Tibial artery (tissue), 4 donors: ENCODE measurements at places on chromosomes 13 and 19.

- no peaks in the 10 kb centered on the region for H3K36me3 ChIP-seq
- no peak for DNase-seq
- no peak overlapping the region for H3K27ac ChIP-seq
- no peak overlapping the region for H3K4me3 ChIP-seq
These were observed 258.6 kb upstream of the DACH1 start for GRCh38 chr13:72125561-72125960.

DNA sequence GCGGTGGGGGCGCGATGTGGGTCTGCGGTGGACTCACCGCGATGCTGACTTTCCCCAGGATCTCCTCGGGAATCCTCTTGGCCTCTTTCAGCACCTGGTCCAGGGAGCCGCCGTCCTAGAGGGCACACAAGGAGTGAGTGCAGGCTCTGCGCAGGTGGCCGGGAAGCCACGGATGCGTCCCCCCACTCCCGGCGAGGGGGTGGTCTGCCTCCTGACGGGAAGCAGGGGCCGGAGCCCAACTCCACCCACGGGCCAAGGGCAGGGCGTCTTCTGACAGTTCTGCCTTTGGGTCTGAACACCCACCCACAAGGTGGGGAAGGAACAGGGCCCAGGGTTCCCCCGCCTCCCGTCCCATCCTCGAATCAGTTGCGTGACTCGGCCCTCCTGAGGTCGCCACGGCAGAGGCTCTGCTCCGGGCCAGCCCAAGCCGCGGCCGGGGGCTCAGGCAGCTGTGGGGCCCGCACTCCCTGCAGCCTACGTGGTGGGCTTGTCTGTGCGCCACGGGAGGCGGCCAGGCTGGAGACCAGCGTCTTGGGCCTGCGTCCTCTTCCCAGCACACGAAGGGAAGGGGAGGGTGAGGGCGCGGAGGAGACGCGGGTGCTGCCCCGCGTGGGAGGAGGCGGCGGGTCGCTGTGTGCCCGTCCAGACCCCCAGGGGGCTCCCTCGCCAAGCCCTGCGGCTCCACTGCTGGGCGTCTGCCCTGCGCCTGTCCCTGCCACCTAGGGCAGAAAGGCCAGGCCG is 21.4 kb downstream of the MAP2K2 start:
- peaks cover 93% of the 10 kb centered on the region for H3K36me3 ChIP-seq
- H3K4me3 ChIP-seq: no peak overlapping the region

- H3K27ac ChIP-seq: no peak overlapping the region
- no peaks in the 10 kb centered on the region for H3K36me3 ChIP-seq
- no peaks in the 10 kb centered on the region for H3K27me3 ChIP-seq
- DNase-seq: no peak
- H3K4me1 ChIP-seq: peaks cover 32% of the 10 kb centered on the region
These were observed 44.3 kb downstream of the BBC3 start for GRCh38 chr19:47186446-47187334.

DNA sequence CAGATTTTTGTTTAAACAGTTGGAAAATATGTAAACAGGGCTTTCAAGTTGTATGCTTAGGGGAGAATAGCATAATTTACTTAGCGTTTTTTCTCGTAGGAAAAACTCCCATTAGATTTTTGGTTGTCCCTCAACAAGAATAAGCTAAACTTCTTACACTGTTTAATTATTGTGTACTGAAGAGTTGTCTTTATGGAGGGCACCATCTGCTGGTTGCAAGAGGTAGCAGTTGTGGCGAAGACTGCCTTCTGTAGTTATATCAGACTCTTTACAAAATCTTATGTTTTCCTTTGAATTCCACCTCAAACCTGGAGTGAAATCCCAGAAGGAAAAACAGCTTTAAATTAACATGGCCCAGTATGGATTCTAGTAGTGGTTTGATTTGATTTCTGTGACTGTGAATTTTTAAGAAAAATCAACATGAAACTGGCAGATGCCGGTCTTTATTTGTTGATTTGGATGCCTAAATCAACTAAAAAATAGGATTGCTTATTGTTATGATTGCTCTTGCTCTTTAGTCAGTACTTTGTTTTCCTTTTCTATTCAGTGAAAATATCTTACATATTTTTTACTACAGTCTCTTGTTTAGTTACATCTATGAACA is 53.4 kb downstream of the PDS5B start:
- DNase-seq: peak; percentile 65
- H3K4me1 ChIP-seq: no peaks in the 10 kb centered on the region
- no peak overlapping the region for H3K4me3 ChIP-seq
- no peak overlapping the region for H3K27ac ChIP-seq
- no peaks in the 10 kb centered on the region for H3K36me3 ChIP-seq
- no peaks in the 10 kb centered on the region for H3K27me3 ChIP-seq

DNA sequence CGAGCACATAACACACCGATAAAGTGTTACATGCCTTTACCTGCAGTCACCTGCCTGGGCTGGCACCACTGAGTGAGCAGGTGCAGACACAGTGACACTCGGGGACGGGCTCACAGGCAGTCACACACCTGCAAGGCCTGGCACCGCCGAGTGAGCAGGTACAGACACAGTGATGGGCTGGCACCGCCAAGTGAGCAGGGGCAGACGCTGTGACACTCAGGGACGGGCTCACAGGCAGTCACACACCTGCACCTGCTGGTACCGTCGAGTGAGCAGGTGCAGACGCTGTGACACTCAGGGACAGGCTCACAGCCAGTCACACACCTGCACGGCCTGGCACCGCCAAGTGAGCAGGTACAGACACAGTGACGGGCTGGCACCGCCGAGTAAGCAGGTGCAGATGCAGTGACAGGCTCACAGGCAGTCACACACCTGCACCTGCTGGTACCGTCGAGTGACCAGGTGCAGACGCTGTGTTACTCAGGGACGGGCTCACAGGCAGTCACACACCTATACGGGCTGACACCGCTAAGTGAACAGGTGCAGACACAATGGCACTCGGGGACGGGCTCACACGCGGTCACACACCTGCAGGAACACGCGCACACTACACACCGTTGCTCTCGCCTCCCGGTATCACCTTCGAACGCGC is 470 bp downstream of the ZNF835 start:
- no peaks in the 10 kb centered on the region for H3K36me3 ChIP-seq
- peak overlapping the region; percentile 67 for H3K27ac ChIP-seq
- H3K4me1 ChIP-seq: peaks cover 10% of the 10 kb centered on the region
- DNase-seq: no peak

- DNase-seq: no peak
- H3K4me1 ChIP-seq: no peaks in the 10 kb centered on the region
- H3K27me3 ChIP-seq: no peaks in the 10 kb centered on the region
- no peak overlapping the region for H3K4me3 ChIP-seq
These were observed 301.7 kb downstream of the NDFIP2 start for GRCh38 chr13:79782541-79783205.

- DNase-seq: no peak
- no peak overlapping the region for H3K4me3 ChIP-seq
- peaks cover 33% of the 10 kb centered on the region for H3K4me1 ChIP-seq
- H3K27ac ChIP-seq: no peak overlapping the region
- H3K27me3 ChIP-seq: no peaks in the 10 kb centered on the region
These were observed 55.2 kb downstream of the ELF1 start for GRCh38 chr13:40963927-40964326.

- H3K27me3 ChIP-seq: no peaks in the 10 kb centered on the region
- H3K4me1 ChIP-seq: peaks cover 2% of the 10 kb centered on the region
- H3K27ac ChIP-seq: no peak overlapping the region
- peaks cover 30% of the 10 kb centered on the region for H3K36me3 ChIP-seq
These were observed 6.6 kb downstream of the ZSCAN18 start for GRCh38 chr19:58091251-58091995.

GRCh38 chr13:22114630-22115311 is 443.9 kb downstream of the FGF9 start:
- H3K36me3 ChIP-seq: no peaks in the 10 kb centered on the region
- no peak for DNase-seq
- no peak overlapping the region for H3K27ac ChIP-seq
- no peaks in the 10 kb centered on the region for H3K27me3 ChIP-seq
- H3K4me1 ChIP-seq: peaks cover 13% of the 10 kb centered on the region
- no peak overlapping the region for H3K4me3 ChIP-seq

DNA sequence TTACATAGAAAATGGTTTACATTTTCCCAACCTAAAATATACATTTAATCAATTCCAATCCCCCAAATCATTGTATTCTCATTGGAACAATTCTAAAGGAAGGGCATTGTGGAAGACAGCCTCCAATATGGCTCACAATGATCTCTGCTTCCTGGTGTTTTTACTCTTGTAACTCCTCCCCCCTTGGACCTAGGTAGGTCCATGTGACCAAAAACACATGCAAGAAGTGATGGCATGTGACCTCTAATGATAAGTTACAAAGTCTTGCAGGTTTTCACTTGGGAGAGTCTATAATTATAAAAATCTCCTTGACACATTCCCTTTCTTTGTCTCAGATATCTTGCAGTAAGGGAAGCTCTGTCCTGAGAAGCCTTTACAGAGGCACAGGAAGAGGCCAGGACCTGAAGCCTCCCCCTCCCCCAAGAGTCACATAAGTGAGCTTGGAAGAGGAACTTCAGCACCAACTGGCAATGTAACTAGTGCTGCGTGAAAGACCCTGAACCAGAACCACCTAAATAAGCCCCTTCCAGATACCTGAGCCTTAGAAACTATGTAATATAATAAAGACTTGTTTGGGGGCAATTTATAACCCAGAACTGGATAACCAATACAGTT is 816.2 kb upstream of the ATXN8OS start:
- H3K4me1 ChIP-seq: no peaks in the 10 kb centered on the region
- H3K36me3 ChIP-seq: no peaks in the 10 kb centered on the region
- no peak overlapping the region for H3K27ac ChIP-seq

DNA sequence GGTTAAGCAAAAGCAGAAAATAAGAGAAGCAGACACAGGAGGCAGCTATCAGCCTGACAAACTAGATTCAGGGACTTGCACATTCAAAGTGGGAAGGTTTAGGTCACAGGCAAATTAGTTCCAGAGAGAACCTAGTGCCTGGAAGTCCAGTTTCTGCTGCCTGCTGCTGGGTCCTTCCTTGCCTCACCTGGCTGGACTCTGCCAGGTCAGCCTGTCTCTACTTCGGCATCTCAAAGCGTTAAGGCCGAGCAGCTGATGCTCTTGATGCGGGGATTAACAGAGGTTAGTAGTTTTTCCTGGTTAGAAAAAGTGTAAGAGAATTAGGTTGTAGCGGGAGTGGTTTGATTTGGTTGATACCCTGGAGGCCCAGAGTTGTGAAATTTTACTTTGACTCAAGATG is 52.0 kb downstream of the KLF5 start:
- no peaks in the 10 kb centered on the region for H3K36me3 ChIP-seq
- no peaks in the 10 kb centered on the region for H3K4me1 ChIP-seq
- no peak overlapping the region for H3K27ac ChIP-seq
- no peak for DNase-seq
- no peak overlapping the region for H3K4me3 ChIP-seq

DNA sequence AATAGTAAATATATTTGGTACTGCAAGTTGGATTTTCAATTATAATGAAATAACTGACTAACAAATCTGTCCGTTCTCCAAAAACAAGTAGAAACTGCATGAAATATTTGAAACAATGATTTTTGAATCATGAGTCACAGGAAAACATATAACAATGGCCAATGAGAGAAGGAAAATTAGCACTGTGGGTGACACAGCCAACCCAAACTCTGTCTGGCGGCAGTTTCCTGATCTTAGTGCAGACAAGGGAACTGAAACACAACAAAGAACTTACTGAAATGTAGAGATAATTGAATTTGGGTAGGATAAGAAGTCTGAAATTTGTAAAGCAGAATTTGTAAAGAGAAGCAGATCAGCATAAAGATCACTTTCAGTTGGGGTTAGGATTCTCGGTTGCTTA is 2743.3 kb upstream of the PCDH20 start:
- H3K27ac ChIP-seq: no peak overlapping the region
- no peak overlapping the region for H3K4me3 ChIP-seq
- H3K4me1 ChIP-seq: no peaks in the 10 kb centered on the region
- H3K27me3 ChIP-seq: no peaks in the 10 kb centered on the region

DNA sequence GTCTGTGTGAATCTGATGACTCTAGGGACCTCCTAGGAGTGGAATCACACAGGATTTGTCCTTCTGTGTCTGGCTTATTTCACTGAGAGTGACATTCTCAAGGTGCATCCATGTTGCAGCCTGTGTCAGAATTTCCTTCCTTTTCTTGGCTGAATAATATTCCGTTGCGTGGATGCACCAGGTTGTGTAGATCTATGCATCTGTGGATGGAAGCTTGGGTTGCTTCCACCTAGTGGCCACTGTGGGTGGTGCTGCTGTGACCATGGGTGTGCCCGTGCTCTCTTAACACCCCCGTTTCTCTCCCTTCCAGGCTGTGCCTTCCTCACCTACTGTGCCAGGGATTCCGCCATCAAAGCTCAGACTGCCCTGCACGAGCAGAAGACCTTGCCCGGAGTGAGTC is 26.2 kb downstream of the CELF5 start:
- H3K4me3 ChIP-seq: no peak overlapping the region
- H3K4me1 ChIP-seq: no peaks in the 10 kb centered on the region
- no peak overlapping the region for H3K27ac ChIP-seq
- H3K36me3 ChIP-seq: no peaks in the 10 kb centered on the region
- peaks cover 64% of the 10 kb centered on the region for H3K27me3 ChIP-seq

DNA sequence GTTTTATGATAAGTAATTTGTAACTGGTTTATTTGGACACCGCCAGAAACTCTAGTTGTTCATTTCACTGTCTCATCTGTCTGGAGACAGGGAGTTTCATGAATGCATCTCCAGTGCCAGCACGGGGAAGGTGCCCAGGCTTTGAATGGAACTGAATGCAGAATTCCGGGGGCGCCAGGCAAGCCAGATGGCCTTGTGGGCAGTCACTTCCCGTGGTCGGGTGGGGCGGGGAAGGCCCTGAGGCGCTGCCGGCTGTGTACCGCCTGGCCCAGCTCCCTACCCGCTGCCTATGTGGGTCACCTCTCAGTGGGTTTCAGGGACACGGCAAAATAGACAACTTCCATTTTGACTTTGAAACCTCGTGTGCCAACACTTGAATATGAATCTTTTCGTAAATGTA is 28.8 kb upstream of the MCF2L start:
- no peak for DNase-seq
- peaks cover 37% of the 10 kb centered on the region for H3K27me3 ChIP-seq
- peaks cover 12% of the 10 kb centered on the region for H3K4me1 ChIP-seq
- H3K27ac ChIP-seq: no peak overlapping the region
- no peak overlapping the region for H3K4me3 ChIP-seq

- no peak overlapping the region for H3K27ac ChIP-seq
- no peaks in the 10 kb centered on the region for H3K36me3 ChIP-seq
- DNase-seq: no peak
- H3K27me3 ChIP-seq: no peaks in the 10 kb centered on the region
These were observed 18.3 kb downstream of the FBXO27 start for GRCh38 chr19:39014037-39014436.

DNA sequence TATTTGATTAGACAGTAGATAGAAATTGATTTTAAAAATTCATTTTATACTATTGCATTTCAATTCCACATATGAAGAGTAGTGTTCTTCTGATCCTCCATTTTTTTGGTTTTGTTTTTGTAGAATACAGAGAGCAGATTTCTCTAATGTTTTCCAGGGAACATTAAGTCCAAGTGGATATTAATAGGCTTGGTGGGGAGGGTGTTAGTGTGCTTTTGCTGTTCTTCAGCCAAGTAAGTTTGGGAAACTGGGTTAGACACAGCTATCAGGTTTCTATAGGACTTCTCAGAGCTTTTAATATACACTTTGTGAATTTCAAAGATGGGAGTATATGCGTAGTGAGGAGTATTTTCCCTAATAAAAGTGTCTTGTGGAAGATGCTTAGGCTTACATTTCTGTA is 21.8 kb downstream of the NAA16 start:
- no peak overlapping the region for H3K4me3 ChIP-seq
- peak overlapping the region; percentile 51 for H3K27ac ChIP-seq
- H3K36me3 ChIP-seq: peaks cover 7% of the 10 kb centered on the region
- peaks cover 28% of the 10 kb centered on the region for H3K4me1 ChIP-seq
- no peaks in the 10 kb centered on the region for H3K27me3 ChIP-seq
- DNase-seq: no peak
